Suppressor macrophage (primary cell): ENCODE measurements at places on chromosomes 7 and 10.

GRCh38 chr7:17937506-17938120 is 2.7 kb downstream of the SNX13 start:
- peak; percentile 29 for DNase-seq

DNA sequence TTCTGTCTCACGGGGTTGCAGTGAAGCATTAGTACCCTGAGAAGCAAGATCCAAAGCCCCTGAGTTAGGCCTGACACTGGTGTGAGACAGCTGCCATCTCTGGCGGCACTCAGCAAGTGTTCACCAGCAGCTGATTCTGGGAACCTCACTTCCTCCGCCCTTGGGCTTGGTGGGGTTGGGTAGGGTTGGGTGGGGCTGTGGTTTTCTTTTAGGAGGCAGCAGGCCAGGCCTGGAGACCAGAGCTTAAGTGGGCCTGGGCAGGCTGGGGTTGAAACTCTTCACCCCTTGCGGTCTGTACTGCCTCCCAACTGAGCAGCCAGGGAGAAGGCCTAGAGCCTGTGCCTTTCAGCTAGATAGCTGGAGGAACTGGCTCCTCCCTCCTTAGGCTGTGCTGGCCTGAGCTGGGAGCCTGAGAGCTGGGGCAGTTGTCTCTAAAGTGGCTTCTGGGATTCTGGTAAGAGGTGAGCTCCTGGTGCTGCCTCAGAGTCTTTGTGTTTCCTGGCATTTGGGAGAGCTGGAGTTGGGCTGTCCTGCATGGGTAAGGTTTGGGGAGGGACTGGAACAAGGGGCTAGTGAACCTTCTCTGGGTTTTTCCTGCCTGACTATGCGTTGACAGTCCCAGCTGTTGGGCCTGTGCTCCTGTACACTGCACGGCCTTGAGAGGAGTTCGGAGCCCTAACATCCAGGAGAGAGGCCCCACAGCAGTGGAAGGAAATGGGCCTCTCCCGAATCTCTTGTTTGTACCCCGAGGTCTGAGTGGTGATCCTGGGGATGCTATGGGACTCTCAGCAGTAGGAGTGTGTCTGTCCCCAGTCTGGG is 5.1 kb downstream of the TSPAN14 start:
- peak; percentile 77 for DNase-seq

GRCh38 chr7:105992905-105993304 is 29.8 kb downstream of the CDHR3 start:
- DNase-seq, result no peak

DNA sequence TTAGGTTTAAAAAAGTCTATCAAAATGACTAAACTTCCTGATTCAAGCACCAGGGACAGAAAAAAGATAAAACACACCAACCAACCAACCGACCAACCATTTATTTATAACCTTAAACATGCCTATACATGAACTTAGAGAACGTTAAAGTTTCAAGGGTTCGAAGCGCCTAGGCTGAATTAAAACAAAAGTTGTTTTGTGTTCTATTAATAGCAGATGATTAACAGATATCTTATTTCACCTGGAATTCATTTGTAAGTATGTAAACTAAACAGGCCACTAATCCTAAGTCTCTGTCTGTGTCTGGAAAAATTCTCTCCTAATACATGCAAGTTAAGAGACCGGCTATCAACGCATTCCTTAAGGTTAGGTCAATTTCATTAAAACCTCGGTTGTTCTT is 1.4 kb downstream of the BAIAP2L1 start:
- DNase-seq, result no peak

DNA sequence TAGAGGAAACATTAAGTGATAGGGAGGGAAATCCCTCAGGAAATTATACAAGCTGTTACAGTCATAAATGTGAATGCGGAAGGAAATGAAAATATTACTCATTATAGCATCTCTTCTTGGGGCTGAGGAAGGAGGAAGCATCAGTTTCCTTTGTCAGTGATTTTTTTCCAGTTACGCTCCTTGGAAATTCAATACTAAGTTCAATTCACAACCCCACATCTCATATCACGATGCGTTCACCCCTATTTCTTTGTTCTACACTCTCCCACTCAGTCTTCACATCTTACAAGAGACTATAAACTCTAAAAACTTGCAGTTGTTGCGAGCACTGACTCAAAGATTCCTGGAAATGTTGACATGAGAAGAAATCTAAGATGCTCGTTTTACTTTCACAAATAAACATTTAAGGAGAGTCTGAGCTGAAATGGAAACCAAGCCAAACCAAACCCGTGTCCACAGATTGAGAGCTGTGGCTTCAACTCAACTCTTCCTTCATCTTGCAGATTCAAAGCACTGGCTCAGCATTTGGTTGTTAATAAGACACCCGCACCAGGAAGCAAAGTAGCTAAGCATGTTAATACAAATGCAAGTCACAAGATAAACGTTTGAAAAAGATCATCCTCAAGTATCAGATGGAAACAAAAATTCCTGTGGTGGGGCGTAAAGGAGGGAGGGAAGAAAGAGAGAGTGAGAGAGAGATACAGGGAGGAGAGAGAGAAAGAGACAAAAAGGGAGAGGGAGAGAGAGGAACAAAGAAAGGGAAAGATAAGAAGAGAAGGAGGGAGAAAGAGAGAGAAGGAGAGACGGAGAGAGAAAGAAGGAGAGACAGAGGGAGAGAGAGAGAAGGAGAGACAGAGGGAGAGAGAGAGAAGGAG is 150.0 kb upstream of the RSU1 start:
- DNase-seq, result peak; percentile 77
